ENCODE measurements at places on chromosomes 7 and 10.

GRCh38 chr7:155865830-155866525 is 53.7 kb upstream of the SHH start:
- no peak for DNase-seq

DNA sequence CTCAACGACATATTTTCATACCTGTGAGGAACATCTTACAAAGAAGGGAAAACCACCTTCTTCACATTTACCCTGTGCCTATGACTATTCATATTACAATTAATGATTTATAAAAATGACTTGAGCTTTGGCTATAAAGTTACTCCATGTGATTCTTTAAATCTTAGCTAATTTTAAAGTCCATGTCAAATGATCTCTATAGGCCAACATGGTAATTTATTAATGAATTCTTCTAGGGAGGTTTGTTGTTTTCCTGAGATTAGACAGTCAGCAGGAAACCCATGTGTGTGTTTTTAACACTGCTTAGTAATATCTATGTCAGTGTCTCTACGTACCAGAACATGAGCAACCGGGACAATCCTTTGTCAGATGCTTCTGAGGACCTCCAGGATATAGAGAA is 307.3 kb downstream of the IPMK start:
- no peak for DNase-seq

- no peak for DNase-seq
These were observed 325.7 kb downstream of the PARD3 start for GRCh38 chr10:34489411-34489810.

GRCh38 chr7:94980418-94981142 is 73.2 kb downstream of the PPP1R9A start:
- no peak for DNase-seq

DNA sequence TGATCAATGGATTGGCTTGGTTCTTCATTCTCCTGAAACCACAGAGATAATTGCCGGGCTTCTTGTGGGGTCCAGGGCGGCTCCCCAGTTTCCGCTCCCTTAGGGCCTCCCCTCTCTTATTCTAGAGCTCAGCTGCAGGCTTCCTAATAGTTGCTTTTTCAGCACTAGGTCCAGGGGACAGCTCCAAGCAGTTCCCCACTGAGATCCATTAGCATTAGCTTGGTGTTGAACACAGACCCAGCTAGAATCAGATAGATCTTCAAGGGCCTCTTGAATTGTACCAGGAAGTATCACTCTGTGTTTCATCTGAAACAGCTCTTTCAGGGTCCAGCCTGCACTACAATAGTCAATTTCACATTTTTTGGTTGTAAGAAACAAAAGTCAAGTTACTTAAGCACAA is 238.7 kb downstream of the SEC23IP start:
- DNase-seq: peak; percentile 83

GRCh38 chr10:9342885-9343570 is 1288.5 kb downstream of the GATA3 start:
- peak; percentile 79 for DNase-seq

DNA sequence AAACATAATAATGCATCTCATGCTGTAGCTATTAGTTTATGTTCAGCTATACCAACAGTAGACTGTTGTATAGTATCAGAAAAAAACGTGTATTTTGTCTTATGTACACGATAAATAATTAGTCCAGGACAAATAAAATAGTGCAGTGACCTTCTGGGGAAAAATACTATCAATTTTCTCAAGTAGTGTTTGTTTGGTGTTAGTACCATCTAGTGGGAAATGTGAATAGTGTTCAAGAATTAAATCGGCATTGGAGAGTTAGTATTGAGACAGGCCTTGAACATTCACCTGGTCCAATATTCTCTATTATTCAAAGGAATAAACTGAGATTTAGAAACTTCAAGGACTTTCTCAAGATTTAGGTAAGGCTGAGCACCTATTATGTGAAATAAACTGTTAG is 21.7 kb upstream of the OR2A5 start:
- DNase-seq: peak; percentile 54

GRCh38 chr10:71684356-71685173 is 35.0 kb downstream of the C10orf105 start:
- DNase-seq: no peak

GRCh38 chr7:121714559-121715303 is 158.2 kb upstream of the PTPRZ1 start:
- DNase-seq: no peak

- no peak for DNase-seq
These were observed 86.8 kb upstream of the CSTF2T start for GRCh38 chr10:51786016-51786683.

DNA sequence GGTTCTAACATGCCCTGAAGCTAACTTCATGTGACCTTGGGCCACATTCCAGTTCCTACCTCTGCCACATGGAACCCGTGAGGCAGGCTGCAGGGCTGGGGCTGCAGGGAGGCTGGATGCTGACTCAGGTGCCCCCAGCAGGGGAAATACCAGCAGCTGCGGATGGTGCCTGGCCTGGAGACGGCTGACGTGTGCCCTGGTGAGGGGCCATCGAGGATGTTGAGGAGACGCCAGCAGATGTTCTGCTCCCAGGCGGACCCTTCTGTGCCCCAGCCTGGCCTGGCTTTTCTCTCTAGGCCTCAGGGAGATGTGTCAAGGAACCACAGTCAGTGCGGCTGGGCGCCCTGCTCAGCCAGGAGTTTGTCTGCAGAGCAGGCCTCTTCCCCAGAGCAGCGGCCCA is 8.8 kb downstream of the BAG3 start:
- DNase-seq: no peak

DNA sequence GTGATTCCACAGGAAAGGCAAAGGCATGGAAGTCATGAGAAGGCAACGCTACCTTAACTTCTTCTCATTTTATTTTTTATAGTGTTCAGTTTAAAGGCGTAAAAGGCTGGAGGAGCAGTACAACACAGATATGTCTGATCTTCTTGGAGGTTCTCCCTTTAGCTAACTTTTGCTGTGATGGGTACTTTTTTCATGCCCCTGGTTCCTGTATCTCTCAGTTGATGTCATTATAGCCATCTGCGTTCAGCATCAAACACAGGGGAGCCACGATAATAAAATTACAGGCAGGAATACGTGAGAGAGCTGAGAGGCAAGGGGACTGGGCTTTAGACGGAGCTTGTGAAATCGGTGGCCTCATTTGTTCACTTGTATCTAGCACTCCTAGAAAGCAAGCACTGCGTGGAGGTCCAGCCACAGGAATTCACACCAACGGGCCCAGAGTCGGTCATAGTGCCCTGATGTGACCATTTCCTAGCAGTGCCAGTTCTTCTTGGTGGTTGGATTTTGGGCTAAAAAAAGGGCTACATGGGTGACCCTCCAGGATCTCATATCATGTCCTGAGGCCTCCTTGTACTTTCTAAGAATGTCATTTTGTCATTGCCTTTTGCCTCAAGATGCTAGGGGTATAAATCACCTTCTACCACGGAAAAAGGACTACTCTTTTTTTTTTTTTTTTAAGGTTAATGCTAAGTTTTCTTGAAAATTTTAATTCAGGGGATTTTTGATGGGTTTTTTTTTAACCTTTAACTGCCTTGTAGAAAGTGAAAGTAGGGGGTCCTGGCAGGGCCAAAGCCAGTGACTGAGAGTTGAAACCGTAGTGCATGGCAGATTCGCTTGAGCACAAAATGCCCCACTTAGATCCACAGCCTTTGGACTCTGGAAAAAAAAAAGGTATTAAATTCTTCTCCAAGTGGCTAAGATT is 191.5 kb downstream of the CELF2 start:
- no peak for DNase-seq

DNA sequence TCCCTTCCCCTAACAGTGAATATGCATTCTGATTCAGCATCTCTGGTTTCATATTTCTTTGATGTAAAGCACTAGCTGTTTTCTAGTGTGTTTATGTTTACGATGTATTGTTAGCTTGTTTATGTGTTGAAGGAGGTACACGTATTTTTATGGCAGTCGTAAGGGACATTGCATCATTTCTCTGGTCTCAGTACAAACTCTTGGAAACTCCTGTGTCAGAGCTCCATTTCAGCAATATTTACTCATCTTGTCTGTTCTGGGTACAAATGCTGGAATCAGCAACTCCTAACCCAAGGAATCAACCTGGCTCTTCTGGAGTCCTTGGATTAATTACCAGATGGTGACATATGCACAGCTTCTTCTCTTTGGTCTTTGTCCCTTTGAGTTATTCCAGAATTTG is 270.0 kb upstream of the PLXDC2 start:
- DNase-seq: peak; percentile 26

GRCh38 chr7:89072081-89072480 is 276.5 kb upstream of the TEX47 start:
- DNase-seq: peak; percentile 9

DNA sequence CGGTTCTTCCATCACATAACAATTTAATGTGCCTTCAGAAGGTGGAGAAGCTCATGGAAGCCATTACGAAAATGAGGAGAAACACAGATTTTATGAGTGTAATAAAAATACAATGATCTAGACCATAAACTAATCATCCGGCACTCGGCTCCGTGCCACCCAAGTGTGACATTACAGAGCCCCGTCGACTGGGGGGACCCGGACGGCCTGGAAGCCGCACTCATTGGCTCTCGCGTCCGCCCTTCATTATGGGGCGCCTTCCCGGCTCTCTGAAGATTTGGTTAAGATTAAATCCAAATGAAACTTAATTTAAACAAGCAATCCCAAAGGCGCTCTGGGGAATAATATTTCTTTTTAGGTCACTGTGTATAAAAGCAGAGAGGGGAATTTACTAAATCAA is 242.6 kb downstream of the DNAJB6 start:
- no peak for DNase-seq

DNA sequence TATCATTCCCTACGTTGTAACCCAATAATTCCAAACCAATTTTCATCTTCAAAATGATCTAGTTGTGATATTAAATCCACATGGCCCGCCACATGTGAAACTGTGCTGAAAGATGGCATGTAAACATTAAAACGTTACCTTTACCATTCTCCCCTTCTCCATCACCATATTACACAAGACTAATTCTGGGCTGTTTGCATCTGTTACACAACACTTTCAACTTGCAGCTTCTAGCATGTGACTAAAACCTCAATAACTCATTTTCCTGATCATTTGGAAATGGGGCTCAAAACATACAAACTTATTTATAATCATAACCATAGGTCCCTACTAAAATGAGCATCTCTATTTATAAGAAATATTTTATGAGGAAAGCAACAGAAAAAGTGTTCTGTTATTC is 4.7 kb downstream of the MTERF1 start:
- DNase-seq: no peak

- DNase-seq: peak; percentile 32
These were observed 77.2 kb upstream of the PTPRZ1 start for GRCh38 chr7:121795736-121796135.

GRCh38 chr7:38481401-38481800 is 149.8 kb downstream of the AMPH start:
- DNase-seq: no peak

DNA sequence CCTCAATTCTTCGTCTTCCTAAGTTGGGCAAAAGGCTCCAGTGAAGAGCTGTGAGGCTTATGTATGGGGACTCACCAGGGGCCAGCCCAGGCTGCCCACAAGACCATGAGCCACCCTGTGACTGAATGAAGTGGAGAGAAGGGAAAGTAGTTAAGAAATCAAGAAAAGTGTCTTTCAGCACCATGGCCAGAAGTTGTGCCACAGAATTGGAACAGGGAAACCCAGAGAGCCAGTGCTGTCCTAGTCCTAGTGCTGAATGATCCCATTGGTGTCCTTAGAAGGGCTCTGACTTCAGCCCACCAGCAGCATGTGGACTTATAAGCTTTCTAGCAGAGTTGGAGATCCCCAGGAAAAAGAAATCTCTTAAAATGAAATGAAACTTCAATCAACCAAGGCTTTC is 37.0 kb upstream of the CCSER2 start:
- DNase-seq: peak; percentile 76

- DNase-seq: no peak
These were observed 48.8 kb upstream of the CD36 start for GRCh38 chr7:80589631-80590030.

GRCh38 chr7:34064519-34065158 is 159.3 kb downstream of the BMPER start:
- DNase-seq: peak; percentile 71

DNA sequence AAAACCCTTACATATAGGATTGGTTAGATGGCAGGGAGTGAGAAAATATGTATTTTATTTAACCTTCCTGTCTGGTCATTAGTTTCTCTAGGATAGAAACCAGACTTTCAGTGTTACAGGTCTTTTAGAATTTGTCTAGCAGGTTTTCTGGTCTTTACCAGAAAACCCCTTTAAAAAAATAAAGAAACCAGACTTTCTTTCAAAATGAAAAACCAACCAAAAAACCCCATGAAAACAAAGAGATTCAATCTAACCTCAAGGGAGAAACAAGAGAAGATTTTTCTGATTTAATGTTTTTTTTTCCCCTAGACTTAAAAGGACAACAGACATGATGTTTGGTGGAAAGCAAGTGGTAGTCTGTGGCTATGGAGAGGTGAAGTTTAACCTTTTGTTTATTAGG is 28.7 kb upstream of the STRIP2 start:
- no peak for DNase-seq

- DNase-seq: peak; percentile 55
These were observed 29.5 kb downstream of the CTNNA3 start for GRCh38 chr10:67666416-67667034.

- no peak for DNase-seq
These were observed 582 bp downstream of the TPST1 start for GRCh38 chr7:66205741-66206090.

- no peak for DNase-seq
These were observed 13.4 kb upstream of the ZRANB1 start for GRCh38 chr10:124928545-124928944.

- peak; percentile 29 for DNase-seq
These were observed 161.2 kb downstream of the TAX1BP1 start for GRCh38 chr7:27901028-27901760.

GRCh38 chr10:43437141-43437870 is 395 bp downstream of the ZNF487 start:
- DNase-seq: no peak

DNA sequence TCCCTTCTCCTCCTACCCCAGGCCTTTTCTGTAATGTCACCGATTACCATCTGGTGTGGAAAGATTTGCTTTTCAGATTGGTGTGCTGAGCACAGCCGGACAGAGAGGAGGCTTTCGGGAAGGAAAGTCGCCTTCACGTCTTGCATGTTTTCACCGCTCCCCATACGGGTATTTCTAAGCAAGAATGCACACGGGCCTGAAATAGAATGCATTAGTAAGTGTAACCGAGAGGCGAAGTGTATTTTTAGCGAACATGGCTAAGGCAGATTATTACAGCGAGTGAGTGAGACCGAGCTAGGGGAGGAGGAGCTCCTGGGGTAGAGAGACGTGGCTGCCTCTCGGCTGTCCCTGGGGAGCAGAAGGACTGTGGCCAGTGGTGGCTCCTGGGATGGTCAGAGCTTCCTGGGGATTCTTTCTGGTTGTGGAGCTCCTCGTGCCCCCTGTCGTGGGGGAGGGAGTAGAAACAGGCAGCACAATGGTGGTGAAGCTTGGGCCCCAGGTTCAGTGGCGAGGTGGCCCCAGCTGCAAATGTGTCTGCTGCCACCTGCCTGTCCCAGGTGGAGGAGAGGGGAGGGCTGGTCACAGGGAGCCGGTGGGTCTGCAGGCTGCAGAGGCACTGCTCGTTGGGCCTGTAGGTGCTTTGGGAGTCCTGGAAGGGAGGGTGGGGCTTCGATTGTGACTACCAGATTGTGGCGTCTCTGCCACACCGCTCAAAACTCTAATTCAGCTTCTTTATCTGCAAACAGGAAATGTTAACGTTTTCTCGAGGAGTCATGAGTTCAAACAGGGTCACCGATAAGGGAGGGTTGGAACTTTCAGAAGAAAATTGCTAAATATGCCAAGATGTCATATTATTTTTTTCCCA is 135.8 kb downstream of the CAMK1D start:
- DNase-seq: peak; percentile 78

Measured in tongue (tissue), 3 donors.